Stimulated activated naive CD4-positive, alpha-beta T cell (primary cell): ENCODE measurements at places on chromosomes 1 and 21.

DNA sequence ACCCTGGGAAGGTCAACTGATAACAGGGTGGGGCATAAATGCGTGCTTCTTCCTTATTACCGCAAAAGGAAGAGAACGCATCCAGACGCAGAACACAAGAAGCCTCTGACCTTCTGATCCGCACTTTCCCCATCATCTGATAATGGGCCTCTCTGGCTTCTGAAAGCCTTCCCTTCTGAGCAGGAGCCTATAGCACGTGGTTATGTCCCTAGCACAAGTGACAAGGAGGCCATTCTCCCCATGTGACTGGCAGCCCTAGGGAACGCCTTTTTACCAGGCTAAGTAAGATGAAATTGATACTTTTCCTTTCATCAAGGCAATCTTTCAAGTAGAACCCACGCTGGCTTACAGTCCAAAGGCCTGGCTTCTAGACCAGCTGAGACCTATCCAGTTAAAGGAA is 34.2 kb downstream of the RABIF start:
- no peak for DNase-seq

- DNase-seq, result no peak
These were observed 207.4 kb downstream of the APP start for GRCh38 chr21:25963181-25963580.

GRCh38 chr21:32093646-32094462 is 185.0 kb downstream of the MIS18A start:
- no peak for DNase-seq

DNA sequence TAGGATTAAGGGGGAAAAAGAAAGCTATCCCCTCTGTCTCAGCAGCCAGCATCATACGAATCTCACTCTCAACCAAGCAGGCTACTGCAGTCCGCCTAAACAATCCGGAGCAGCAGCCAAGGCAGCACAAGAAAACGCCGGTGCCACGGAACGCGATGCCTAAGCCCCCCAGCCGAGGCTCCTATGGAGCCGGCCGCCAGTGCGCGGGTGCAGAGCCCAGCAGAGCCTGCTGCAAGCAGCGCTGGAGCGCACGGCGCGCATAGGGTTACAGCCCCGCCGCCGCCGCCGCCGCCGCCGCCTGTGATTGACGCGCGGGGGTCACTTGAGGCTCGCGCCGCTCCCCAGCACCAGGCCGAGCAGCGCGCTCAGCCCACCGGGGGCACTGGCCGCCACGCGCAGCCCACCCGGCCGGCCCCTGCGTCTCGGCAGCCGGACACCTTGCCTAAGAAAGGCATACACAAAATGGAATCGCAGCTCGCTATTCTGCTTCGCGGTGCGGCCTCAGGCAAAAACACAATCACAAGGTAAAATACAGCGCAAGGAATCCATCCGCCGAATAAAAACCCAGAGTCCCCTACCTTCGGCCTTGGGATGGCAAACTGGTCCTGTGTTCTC is 780 bp downstream of the HIVEP3 start:
- peak; percentile 30 for DNase-seq

DNA sequence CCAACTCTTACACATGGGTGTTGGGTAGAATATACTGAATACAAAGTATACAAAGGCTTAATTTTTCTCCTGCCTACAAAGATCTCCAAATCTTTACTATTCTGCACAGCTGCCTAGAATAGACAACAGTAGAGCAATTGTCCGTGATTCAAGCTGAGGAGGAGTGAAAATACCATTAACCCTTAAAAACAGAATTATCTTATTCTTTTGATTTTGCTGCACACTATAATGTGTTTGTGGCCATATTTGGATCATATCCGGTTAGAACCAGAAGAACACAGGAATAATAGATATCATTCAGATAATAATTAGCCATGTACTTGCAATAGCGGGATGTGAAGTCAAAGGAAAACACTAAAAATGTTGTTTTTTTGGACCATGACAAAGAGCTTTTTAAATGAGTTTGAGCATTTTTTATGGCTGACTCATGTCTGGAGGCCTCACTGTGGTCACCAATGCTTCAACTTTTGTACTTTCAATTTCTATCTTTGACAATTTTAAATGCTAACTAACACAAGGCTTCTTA is 197.6 kb upstream of the FOXD3 start:
- no peak for DNase-seq

GRCh38 chr1:178534137-178534868 is 21.4 kb downstream of the TEX35 start:
- DNase-seq, result no peak

DNA sequence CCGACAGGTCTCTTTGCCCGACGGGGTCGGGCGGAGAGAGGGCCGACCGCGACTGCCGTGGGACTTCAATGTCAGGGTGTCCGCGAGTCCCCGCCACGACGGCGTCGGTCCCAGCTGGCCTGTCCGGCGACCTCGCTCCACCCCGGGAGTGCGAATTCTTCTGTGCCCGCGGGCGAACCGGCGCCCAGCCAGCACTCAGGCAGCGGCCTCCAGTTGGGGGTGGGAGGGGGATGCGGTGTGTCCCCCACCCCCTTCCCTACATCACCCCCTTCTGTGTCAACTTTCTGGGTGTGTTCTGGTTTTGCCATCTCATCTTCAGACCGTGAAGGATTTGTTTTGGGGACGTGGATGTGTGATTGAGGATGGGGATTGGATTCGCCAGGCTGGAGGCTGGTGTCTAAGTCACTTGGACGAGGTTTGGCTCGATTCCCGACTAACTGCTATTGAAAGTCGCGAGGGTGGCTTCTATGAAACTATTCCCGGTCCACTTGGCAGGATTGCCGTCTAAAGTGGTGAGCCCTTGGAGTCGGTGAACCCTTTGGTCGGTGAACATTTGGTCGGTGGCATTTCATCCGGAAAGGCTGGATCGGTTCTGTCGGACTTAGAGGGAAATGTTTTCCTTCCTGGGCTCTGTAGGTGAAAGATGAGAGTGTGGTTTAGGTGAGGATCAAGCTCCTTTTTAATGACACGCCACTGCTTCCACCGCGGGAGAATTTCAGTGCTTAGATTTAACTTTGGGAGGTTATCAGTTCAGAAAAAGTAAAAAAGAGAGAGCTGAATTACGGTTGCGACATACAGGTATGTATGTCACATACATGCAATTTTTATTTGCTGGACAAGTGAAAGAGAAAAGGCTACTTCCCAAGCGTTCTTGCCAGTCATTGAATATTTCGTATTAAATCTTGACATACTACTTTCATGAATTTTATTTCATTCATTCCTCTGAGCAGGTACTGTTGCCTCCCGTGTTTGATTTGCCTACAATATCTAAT is 771 bp downstream of the ABCD3 start:
- DNase-seq, result peak; percentile 15

- no peak for DNase-seq
These were observed 496.4 kb downstream of the SETD4 start for GRCh38 chr21:35563885-35564451.

GRCh38 chr21:44295646-44296045 is 4.2 kb upstream of the PFKL start:
- no peak for DNase-seq

DNA sequence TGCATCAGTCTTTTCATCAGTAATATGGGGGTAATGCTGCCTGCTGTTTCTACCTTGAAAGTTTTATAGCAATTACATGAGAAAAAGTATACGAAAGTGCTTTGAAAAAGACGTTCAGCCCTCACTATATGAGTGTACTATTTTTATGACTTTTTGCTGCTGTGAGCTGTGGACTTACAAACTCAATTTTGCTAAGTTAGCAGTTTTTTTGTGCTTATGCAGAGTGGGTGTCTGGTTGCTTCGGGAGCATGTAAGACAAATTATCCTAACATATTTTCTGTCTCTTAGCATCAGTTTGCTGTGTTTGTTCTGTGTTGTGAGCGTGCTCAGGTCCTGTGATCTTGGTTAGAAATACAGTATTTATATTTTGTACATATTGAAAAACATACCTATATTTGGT is 109.7 kb downstream of the CACNA1E start:
- DNase-seq, result no peak

DNA sequence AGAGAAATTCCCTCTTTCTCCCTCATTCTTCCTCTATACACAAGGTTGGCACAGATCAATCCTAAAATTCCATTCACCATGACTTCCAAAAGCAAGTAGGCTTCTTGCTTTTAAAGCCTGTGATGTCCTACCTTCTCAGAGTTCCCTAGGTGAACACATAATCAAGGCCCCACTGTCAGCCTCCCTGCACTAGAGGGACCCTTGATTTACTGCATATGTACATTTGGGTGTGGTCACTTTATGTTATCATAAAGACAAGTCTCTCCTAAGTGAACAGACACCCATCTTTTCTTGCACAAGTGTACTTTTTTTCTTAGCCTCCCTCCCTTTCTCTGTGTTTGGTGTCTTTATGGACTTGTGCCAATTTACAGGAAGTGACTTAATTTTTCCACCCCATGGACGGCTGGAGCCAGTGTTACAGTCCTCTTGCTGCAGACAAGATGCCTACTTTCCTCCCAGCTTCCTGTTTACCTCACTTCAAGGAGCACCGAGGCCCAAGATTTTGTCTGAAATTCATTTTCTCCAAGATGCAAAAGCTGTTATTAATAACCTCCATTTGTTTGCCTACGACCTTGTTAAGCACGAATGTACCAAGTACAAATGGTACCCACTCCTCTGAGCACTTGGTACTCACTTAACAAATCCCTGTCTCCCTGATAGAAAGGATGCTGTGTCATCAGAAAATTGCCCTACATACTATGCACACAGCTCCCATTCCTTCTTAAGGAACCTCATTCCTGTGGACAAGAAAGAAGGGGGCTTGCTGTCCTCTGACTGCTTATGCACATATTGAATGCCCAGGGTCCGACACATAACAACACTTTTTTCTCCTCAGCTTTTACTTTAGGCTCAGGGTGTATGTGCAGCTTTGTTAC is 82.8 kb upstream of the SLC44A3 start:
- no peak for DNase-seq

- no peak for DNase-seq
These were observed 2.6 kb downstream of the NIBAN1 start for GRCh38 chr1:184971522-184972265.

DNA sequence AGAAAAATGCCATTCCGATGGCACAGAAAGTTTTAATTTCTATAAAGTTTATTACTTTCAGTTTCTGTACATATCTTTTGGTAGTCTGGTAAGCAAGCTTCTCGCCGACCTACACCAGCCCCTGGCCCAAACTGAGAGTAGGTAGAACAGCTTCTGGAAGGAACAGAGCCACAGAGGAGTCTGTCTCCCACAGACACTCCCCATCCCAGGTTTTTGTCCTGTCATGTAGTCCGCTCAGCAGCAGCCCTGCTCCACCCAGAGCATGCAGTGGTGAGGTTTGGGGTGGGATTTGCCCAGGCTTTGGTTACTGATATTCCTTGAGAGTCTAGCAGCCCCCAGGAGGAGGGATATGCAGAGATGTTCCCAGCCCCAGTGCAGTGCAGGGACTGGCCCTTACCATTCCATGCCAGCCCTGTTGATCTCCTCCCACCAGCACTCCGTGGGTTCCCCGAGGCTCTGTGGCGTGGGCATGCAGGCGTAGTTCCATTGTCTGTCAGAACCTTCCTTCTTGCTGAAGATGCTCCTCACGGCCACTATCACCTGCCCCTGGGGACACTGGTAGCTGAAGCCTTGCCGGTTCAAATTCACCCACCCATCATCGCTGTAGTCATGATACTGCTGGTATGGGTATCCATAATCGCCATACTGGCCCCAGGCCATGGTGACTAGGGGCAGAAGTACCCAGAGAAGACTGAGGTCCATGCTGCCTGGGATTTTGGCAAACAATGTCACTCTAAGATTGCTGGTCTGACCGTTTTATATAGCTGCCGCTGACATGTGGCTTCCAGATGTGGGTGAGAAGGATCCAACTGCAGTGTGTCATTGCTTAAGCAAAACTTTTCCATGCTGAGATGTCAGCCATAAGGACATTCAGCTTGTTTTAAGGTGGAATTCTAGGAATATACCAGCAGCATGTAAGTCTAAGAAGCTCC is at the start of gene DPT:
Gene DPT, minus strand, starts transcription at position 734 of the 932 bp plus-strand sequence. Its CDS starts 32 bp downstream, at position 702.
- DNase-seq, result no peak

DNA sequence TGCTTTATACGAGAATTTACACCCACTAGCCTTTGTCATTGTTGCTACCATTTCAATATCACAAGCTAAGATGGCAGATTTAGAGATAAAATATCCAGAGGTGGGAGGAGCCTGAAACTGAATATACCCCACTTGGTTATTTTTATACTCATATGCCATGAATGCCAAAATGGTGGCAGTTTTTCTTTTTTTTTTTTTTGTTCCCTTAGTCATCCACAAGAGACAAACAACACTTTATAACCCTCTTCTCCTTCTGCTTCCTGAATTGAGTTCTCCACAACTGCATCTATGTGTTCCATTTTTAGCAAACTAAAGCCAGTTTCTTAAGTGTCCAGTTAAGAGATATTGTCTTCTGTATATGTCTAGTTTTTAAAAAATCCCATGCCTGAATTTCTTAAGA is 558.4 kb downstream of the LMO4 start:
- no peak for DNase-seq

GRCh38 chr21:21182401-21183010 is 184.3 kb downstream of the NCAM2 start:
- no peak for DNase-seq

DNA sequence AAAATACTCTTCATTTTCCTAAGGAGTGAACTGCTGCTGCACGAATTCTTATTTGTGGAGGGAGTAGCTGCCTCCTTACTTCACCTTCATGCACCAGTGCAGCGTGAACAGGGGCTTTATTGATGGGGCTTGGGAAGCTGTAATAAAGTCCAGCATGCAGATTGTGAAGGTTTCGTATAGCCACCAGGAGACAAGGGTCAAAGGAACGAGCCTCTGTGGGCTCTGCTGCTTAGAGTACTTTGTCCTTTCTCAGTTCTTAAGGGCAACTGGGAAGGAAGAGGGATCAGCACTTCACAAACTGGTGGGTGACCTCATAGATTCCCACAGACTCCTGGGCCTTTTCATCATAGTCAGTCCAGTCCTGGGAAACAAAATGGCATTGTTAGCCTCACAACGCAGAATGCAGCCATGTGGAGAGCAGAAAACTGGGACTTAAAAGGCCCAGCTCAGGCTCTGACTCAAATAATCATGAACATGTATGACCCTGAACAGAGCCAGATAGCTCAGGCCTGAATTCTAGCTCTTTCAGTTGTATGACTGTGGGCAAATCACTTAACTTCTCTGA is 6.0 kb downstream of the CZIB start:
- DNase-seq, result no peak

GRCh38 chr1:237478842-237479241 is 411.9 kb downstream of the ZP4 start:
- DNase-seq, result no peak

- no peak for DNase-seq
These were observed 6.5 kb downstream of the RAP1GAP start for GRCh38 chr1:21662426-21663247.

DNA sequence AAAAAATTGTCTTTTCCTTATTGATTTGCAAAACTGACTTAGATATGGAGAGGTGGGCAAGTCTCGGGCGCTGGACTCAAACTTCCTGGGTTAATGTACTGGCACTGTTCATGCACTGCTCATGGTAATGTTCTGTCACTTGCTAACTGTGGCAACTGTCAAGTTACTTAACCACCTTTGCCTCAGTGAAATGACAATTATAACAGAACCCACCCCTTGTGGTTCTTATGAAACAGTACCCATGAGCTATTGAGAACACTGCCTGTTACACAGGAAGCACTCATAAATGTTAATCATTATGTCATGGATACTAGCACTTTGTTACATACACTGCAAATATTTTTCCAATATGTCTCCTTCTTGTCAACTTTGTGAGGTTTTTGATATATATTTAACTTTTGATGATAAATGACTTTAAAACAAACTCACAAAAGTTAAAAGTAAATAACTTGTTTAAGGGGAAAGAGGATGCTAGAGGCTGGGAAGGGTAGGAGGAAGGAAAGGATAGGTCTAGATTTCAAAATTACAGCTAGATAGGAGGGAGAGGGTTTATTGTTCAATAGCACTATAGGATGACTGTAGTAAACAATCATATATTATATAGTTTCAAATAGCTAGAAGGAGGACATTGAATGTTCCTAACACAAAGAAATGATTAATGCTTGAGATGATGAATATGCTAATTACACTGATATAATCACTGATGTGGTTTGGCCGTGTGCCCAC is 342.5 kb downstream of the ADGRL2 start:
- no peak for DNase-seq
